Heart left ventricle (tissue), 16 donors: ENCODE measurements at places on chromosomes 3 and 15.
A peak's percentile ranks its signal among the peaks of the same experiment; 100 is the strongest.

DNA sequence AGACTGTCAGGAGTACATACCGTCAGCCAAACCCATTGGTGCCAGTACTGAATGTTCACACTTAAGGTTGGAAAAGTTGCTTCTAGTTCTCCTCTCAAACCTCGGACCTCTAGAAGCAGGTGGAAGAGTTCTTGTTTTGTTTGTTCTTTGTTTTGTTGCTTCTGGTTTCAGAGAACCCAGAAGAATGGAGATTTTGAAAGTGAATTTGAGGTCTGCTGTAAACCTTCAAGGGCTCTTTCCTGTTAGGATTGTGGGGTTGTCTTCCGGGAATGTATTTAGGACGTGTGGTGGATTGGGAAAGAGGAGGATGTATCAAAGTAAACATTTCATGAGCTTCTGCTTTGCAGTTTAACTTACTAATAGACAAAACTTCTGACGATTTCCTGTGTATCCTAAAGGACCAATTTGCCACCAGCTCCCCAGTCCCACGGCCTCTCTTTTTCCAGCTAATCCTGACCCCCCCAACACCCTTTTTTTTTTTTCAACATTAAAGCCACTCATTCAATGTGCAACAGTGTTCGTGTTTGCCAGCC is 50.3 kb downstream of the FILIP1L start:
- no peak for DNase-seq

DNA sequence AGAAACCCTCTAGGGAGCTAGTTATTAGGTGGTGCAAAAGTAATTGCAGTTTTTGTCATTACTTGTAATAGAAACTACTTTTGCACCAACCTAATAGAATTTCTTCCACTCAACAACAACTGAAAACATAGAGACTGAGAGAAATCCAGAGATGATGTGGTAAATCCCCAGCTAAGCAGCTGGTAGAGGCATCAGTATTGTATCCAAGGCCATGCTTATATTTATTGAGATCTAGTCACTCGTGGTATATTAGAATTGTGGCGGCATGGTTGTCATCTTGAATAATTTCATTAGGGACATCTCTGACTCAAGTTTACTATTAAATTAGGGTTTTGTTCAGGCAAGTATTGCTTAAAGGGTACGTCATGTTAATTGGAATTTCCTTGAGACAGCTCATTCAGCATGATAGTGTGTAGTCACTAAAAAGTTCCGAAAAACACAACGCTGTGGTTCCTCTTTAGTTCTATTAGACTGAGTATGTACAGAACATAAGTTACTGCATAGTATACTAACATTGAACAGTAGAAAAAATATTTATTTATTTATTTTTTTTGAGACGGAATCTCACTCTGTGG is 35.3 kb downstream of the PAK2 start:
- no peak for DNase-seq

- DNase-seq = no peak
Observed at GRCh38 chr3:155053756-155054155, 26.4 kb upstream of the MME start.

- no peak for DNase-seq
Observed at GRCh38 chr15:42591238-42591934, 16.0 kb downstream of the STARD9 start.

DNA sequence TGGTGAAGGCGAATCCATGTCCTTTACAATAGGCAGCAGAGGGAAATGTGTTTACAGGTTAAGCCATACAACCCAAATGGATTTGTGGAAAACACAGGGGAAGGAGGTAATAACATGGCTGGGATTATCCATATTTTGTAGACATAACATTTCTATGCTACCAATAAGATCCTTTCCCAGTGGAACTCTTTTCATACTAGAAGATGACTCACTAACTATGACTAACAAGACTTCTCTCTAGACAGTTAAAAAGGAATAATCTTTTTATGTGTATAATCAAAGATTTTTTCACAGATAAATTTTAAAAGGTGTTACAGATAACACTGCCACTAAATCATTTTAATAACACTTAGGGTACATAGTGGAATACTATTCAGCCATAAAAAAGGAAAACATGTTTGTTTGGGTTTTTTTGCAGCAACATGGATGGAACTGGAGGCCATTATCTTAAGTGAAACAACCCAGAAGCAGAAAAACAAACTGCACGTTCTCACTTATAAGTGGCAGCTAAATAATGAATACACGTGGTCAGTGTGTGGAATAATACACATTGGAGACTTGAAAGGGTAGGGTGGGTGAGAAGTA is 39.6 kb downstream of the VPS13C start:
- no peak for DNase-seq

DNA sequence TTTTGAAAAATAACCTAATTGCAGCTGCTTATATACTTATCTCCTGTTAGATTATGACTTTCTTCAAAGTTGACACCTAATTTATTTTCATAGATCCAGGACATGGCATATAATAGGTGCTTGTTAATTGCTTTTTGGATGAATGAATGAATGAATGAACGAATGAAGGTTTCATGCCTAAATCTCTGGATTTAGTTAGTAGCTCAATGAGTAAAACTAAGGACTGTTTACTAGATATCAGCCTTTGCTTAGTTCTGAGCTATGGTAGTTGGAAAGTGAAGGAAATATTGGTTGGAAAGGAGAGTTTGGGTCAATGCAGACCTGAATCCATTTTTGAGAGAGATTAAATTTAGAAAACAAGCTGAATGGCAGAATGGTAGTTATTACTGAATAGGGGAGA is 160.4 kb upstream of the SGO1 start:
- DNase-seq = no peak

GRCh38 chr15:45443645-45444044 is 65.3 kb upstream of the GATM start:
- no peak for DNase-seq

GRCh38 chr3:12192655-12193484 is 34.2 kb upstream of the TIMP4 start:
- no peak for DNase-seq

GRCh38 chr3:156539051-156539450 is 15.9 kb downstream of the SSR3 start:
- no peak for DNase-seq

- no peak for DNase-seq
Observed at GRCh38 chr15:50953302-50953701, 44.8 kb downstream of the AP4E1 start.

DNA sequence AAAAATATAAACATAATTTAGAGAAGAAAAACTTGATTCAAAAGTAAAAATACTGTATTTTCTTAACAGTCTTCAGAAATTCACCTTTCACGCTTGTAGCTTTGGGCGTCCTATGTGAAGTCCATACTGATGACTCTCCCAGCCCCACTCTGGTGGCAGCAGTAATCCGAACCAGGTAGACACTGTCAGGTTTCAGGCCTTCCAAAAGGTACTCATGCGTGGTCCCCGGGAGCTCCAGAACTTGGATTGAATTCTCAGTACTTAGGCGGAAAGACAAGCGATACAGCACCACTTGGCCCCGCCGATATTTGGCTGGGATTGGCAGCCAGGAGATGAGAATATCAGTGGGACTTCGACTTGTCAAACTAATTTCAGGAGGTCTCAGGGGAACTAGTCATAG is 69.7 kb downstream of the PRTG start:
- DNase-seq = no peak

DNA sequence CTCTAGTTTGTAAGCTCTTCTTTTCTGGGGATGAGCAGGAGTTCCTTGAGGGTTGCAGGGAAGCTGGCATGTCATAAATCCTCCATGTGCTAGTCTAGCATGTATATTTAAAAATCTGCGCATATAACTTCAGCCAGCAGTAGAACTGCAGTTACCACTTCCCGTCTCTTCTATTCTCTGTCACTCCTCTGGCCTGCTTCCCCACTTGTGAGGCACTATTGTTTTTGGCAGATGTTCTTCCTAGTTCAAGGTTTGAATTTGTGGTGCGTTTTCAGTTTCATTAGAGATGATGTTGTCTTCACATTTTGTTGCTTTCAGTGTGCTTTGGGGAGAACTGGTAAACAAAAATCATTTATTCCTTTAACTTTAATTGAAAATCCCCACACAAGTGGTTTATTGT is 169.1 kb upstream of the ZPLD1 start:
- DNase-seq = no peak

DNA sequence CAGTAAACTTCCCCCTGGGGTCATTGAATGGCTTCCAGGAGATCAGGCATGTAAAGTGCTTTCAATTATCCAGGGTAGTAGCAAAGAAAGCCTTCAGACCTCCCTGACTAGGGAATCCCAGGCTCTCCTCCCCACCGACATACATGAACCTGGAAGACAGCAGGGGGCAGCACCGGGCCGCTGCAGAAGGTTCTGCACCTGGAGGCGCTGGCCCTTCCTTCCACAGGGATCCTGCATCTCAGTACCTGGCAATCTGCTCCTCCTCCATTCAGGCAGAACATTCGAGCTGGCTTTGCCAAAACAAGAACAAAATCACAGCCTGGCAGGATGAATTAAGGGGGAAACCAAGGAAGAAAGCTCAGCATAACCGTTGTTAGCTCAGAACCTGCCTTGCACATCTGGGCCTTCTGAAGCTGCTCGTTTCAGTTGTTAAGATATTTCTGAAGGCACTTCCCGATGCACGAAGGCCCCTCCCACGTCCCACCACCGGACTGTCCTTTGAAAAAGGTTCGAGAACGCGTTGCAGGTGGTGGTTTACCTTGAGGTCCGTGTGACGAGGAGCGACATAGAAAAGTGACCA is 237.7 kb downstream of the SLCO3A1 start:
- no peak for DNase-seq

DNA sequence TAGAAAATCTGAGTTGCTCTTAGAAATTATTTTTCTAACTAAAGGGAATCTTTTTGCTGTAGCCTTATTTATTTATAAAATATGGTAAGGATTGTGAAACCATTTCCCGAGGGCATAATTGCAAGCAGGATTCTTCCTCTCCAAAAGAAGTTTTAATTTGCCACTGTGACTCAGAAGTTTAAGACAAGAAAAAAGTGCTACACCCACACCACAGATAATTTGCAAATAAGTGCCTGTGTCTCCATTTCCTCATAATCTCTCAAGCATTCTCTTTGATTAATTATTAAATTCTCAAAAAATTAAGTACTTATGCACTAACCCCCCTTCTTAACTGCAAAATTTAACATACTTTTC is 43.6 kb downstream of the RASA2 start:
- DNase-seq = no peak

GRCh38 chr15:88871313-88871712 is 24.0 kb downstream of the HAPLN3 start:
- no peak for DNase-seq

GRCh38 chr3:45599424-45599886 is 4.9 kb downstream of the LIMD1 start:
- no peak for DNase-seq

DNA sequence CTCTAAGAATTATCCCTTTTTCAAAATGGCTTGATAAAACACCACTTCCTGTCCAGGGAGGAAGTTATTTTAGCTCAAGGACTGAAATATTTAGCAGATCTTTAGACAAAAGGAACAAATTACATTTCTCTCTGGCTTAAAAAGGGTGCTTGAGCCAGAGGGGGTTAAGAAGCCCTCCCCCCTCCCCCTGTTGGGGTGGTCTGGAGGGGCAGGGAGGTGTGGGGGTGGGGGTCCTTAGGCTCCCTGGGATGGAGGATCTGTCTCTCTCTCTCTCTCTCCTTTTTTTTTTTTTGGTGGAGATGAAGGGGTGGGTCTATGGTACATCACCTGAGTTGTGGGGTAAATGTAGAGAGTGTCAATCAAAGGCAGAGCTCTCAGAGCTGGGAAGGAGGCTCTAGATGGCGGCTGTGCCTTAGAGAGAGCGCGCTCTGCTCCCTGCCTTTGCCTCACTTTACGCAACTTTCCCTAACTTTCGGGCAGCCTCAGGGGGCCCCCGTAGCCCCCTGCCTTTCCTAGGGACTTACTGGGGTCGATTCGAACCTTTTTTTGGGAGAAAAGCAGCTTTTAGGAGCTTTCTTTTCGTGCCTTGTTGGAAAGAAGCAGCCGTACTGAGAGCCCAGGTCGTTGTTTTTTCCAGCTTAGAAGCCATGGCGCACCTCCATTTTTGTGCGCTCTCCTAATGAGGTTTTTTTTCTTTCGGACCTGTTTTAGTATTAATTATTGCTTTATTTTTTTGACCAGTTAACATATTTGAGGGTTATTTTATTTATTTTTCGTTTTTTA is at the start of gene CHD2:
TSS of gene CHD2 (plus strand) at position 377 of the 783 bp plus-strand sequence. CDS start 914 bp downstream, outside the sequence.
- no peak for DNase-seq

DNA sequence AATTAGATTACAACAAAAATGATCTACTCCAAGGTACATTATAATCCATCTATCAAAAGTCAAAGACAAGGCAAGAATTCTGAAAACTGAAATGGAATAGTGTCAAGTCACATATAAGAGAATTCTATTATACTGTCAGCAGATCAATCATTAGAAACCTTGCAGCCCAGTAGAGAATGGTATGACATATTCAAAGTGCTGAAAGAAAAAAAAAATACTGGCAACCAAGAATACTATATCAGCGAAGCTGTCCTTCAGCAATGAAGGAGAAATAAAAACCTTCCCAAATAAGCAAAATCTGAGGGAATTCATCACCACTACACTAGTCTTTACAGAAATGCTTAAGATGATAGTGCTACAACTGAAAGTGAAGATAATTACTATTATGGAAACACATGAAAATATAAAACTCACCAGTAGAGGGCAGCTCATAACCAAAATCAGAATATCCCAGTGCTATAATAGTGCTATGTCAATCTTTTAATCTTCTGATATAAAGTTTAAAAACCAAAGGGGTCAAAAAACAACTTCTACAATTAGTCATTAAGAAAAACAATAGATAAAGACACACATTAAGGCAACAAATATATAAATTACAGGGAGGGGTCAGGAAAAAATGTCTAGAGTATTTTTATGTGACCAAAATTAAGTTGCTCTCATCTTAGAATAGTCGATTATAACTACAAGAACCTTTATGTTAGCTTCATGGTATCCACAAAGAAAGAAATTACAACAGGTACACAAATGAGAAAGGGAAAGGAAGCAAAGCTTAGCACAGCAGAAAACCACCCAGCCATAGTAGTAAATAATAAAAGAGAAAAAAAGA is 190.7 kb upstream of the CNTN6 start:
- DNase-seq = no peak

- peak; percentile 48 for DNase-seq
Observed at GRCh38 chr3:43296565-43296964, 10.2 kb downstream of the SNRK start.

DNA sequence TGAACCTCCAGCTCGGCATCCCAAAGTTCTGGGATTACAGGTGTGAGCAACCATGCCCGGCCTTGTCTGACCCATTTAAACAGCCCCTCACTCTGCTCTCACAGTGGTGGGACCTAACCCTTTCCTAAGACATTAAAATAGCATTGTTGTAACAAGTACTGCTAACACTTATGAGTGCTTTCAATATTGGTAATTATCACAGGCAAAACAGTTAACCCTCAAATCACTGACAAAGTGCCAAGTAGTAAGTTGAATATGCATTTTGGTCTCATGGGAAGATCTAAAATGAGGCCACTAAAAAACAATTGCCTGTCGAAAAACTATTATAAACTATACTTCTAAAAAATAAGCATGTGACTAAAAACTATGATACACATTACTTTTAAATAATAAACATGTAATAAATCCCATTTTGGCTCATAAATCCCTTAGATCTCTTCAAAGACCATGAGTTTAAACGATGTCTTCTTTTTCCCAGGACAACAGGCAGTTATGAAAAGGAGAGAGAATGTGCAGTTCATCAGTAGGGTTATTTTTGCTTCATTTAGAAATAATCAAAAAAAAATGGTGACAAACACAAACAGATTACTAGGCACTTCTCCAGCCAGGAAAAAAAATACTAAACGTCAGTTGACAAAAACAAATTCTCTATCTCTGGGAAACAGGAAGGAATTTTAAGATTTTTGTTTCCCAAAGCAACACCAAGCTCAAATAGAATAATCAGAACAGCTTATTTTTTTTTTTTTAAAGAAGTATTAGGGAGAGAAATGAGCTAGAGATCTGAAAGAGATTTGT is 95.4 kb downstream of the RFTN1 start:
- no peak for DNase-seq
